ENCODE measurements at places on chromosomes 1 and 21. TPM values are rescaled to one million over a fixed set of nuclear protein-coding genes. Genes with fewer than 3 reads are reported as not detected.

- H3K36me3 ChIP-seq: no peaks in the 10 kb centered on the region
- DNase-seq: no peak
- peaks cover 6% of the 10 kb centered on the region for H3K4me1 ChIP-seq
- H3K27ac ChIP-seq: no peak overlapping the region
- no peak overlapping the region for H3K4me3 ChIP-seq
- H3K27me3 ChIP-seq: no peaks in the 10 kb centered on the region
Measured at GRCh38 chr1:3320246-3321152, 134.0 kb upstream of the ARHGEF16 start.

The TRAF3IP3 gene
- total RNA-seq: 217 TPM

GRCh38 chr1:193417945-193418744, 231.7 kb upstream of the B3GALT2 start:
- peaks cover 6% of the 10 kb centered on the region for H3K36me3 ChIP-seq
- peaks cover 30% of the 10 kb centered on the region for H3K4me1 ChIP-seq
- no peak for DNase-seq
- peak overlapping the region; percentile 21 for H3K4me3 ChIP-seq
- no peaks in the 10 kb centered on the region for H3K27me3 ChIP-seq

GRCh38 chr1:115781343-115781742, 12.8 kb upstream of the CASQ2 start:
- no peak for DNase-seq
- H3K27me3 ChIP-seq: peaks cover 27% of the 10 kb centered on the region
- H3K27ac ChIP-seq: no peak overlapping the region
- no peak overlapping the region for H3K4me3 ChIP-seq

The FCGR1A gene
- not detected for total RNA-seq

The IVL gene
- not detected for total RNA-seq

DNA sequence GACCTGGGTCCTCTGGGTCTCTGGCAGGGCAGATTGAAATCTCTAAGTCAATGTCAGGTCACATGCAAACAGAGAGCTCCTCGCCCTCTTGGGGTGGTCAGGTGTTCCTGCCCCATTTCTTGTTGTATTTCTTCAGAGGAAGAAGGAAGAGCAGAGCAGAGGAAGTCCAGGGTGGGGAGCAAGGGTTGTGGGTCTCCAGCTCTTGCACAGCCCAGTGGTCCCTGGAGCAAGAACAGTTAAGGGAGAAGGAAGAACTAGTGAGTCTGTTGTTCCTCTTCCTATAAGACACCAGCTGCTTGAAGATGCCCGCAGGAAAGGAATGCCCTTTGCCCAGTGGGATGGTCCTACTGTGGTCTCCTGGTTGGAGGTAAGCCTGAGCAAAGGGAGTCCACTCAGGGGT, 26.3 kb downstream of the MYOG start:
- no peak overlapping the region for H3K4me3 ChIP-seq
- H3K36me3 ChIP-seq: no peaks in the 10 kb centered on the region
- no peak for DNase-seq
- H3K4me1 ChIP-seq: no peaks in the 10 kb centered on the region
- H3K27me3 ChIP-seq: no peaks in the 10 kb centered on the region
- no peak overlapping the region for H3K27ac ChIP-seq

- DNase-seq: no peak
- peaks cover 58% of the 10 kb centered on the region for H3K36me3 ChIP-seq
- no peak overlapping the region for H3K4me3 ChIP-seq
- H3K27me3 ChIP-seq: no peaks in the 10 kb centered on the region
Measured at GRCh38 chr1:39322431-39322830, 117.9 kb downstream of the MACF1 start.

The LGR6 gene
- total RNA-seq: 0.05 TPM

DNA sequence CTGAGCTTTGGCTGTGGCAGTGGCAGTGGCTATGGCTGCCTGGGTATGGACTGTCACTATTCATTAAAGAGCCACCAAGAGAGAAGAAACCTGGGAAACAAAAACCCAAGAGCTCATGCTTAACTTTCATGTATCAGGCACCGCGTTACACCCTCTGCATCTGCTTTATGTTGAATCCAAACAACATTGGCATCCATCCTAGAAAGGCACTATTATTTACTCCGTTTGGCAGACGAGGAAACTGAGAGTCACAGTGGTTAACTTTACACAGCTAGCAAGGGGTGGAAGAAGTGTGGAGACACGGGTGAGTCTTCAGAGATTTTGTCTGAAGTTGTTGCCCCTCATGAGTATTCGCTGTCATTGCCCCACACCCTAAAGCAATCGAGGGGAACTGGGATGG, 63.8 kb downstream of the PLXNA2 start:
- H3K27me3 ChIP-seq: peaks cover 9% of the 10 kb centered on the region
- no peak overlapping the region for H3K4me3 ChIP-seq
- H3K36me3 ChIP-seq: no peaks in the 10 kb centered on the region
- no peaks in the 10 kb centered on the region for H3K4me1 ChIP-seq
- no peak for DNase-seq

DNA sequence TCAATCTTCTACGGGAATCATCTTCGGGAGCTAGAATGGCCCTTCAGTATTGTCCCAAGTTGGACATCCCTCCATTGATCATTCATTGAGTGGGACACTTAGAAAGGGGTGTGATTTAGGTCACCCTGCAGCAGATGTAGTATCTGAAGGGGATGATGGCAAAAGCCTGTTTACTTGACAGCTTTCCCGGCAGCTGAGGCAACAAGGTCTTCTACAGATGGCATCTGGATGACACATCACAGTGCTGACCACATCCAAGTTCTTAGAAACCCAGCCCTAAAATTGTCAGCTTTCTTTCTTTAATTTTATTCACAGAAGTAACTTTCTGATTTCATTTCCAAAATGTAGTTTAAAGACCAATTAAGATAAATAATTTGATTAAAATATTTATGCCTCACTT, 150.3 kb downstream of the AMY1C start:
- no peak overlapping the region for H3K27ac ChIP-seq
- no peaks in the 10 kb centered on the region for H3K36me3 ChIP-seq
- H3K27me3 ChIP-seq: no peaks in the 10 kb centered on the region
- no peaks in the 10 kb centered on the region for H3K4me1 ChIP-seq

The PIGP gene
- total RNA-seq: 19.2 TPM
